DMS 273 treated with DMSO at 0.1 percent for 48 hours (cell line): ENCODE measurements at places on chromosomes 6 and 20.

- no peak for DNase-seq
Measured at GRCh38 chr20:50339466-50339901, 148.9 kb downstream of the CEBPB start.

- DNase-seq: no peak
Measured at GRCh38 chr6:15464211-15464725, 198.6 kb downstream of the DTNBP1 start.

DNA sequence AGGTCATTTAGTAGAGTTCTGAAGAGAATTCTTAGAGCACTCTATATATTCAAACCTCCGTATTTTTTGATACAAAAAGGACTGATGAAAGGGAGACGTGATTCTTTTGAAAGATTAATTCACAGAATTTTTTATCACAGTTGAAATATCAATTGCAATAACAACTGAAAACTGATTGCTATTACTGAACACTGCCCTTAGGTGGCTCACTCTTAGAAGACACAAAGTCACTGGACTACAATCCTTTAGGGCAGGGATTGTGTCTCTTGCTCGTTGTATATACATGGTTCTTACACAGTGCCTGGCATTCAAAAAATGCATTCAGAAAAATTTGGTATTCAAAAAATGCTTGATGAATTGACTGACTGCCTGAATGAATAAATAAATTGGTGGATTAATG is 17.1 kb upstream of the CALHM6 start:
- no peak for DNase-seq

GRCh38 chr6:43093436-43094289 is 17.5 kb downstream of the PTK7 start:
- DNase-seq: no peak

DNA sequence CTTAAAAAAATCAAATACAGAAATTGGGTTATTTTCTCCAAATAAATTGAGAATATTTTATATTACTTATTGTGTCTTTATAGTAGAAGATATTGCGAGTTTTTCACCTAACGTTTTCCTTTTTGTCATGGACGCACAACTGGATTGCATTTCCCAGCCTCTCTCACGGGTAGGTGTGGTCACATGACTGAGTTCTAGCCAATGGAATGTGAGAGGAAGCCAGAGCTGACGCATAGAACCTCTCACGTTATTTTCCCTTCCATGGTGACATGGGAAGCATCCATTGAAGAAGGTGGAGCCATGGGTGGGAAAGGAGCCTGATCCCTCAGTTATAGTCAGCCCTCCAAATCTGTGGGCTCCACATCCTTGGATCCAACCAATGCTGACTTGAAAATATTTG is 155.9 kb upstream of the UST start:
- no peak for DNase-seq

DNA sequence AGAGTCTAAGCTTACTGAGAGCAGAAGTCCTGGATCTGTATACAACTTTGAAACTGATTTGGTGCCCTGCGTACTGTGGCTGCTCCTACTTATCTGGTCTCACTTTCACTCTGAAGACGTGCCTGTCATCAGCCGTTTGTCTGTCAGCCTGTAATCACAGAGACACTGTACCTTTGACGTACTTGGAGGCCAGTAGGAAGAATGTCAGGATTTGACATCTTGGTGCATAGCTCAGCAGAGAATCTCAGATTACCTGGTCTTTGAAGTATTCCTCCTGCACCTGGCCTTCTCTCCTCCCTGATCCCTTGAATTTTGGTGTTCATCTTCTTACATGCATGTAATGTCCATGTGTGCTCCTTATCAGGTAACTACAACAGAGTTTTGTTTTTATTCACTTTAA is 37.7 kb downstream of the DSE start:
- no peak for DNase-seq

DNA sequence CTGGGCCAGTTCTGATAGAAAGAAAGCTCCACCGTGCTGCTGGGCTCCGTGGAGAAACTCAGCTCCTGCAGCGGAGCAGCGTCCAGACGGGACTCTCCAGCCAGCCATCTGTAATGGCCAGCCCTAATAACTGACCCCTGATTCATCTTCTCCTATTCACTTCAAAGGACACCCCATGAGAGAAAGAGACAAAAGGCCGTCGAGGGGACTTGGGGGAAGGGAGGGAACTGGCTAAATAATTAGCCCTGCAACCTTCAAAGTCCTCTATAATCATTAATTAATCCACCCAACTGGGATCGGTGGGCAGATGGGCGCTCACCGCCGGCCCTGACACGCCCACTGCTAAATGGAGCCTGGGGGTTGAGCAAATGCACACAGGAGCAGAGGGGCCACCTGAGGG is 512.4 kb downstream of the CD83 start:
- no peak for DNase-seq

- DNase-seq: no peak
Measured at GRCh38 chr6:121205569-121205968, 128.7 kb downstream of the TBC1D32 start.

- DNase-seq: no peak
Measured at GRCh38 chr20:37309936-37310590, 20.6 kb downstream of the MANBAL start.

- no peak for DNase-seq
Measured at GRCh38 chr20:9019833-9020232, 49.1 kb upstream of the PLCB4 start.

- no peak for DNase-seq
Measured at GRCh38 chr20:64160526-64161355, 3.5 kb upstream of the MYT1 start.

DNA sequence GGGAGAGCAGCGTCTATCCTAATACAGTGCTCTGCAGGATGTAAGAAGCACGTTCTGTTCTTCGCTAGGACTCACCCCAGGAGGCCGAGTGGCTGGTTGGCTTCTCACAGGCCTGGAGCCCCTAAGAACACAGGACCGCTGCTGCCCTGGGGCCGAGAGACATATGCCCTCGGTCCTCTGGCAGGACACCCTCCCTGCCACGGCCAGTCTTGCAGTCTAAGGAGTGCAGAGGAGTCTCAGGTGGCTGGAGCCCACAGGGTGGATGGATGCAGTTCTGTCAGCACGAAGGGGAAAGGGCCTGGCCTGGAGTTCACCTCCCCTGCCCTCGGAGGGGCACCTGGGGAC is 96.5 kb downstream of the SMOC2 start:
- no peak for DNase-seq

- DNase-seq: no peak
Measured at GRCh38 chr20:54733687-54734086, 258.3 kb downstream of the DOK5 start.

GRCh38 chr6:31272436-31272835 is 544 bp upstream of the HLA-C start:
- DNase-seq: no peak

GRCh38 chr6:138455746-138456400 is 43.4 kb downstream of the NHSL1 start:
- no peak for DNase-seq

DNA sequence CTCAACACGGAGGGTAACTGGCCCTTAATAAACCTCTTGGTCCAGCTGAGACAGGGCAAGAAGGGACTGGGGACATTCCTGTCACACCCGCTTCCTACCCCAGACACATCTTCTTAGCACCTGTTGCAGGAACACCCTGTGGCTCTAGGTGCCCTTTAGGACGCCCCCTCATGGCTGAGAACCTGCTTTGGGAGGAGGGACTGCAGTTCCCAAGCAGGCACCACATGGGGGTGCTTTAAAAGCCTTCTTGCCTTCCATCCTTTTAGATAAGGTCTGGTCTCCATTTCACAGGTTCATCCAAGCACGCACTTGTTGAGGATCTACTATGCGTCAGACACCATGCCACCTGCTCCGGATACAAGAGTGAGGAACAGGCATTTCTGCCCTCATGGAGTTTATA is 26.6 kb downstream of the NSFL1C start:
- DNase-seq: no peak

GRCh38 chr6:56370127-56370540 is 122.8 kb upstream of the COL21A1 start:
- no peak for DNase-seq

DNA sequence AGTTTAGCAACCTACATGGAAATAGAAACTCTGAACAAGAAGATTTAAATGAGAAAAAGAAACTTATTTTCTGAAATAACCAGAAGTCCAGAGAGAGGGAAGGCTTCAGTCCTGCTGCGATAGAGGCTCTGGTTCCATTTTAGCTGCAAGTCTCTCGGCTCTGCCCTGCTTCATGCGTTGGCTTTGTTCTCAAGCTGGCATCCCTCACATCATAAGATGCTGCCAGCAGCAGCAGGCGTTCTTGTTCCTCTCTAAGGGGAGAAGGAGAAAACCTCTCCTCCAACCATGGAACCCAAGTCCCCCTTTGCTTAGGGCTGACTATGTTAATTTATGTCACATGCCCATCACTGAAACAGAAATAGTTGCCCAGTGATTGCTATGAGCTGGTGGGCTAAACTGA is 46.4 kb upstream of the PMEPA1 start:
- no peak for DNase-seq

- DNase-seq: no peak
Measured at GRCh38 chr20:62732842-62733525, 24.3 kb downstream of the NTSR1 start.

GRCh38 chr6:141464490-141464889 is 668.2 kb upstream of the GJE1 start:
- peak; percentile 52 for DNase-seq

- no peak for DNase-seq
Measured at GRCh38 chr6:110296241-110297025, 61.7 kb downstream of the METTL24 start.

- no peak for DNase-seq
Measured at GRCh38 chr6:167824591-167825331, 1.9 kb upstream of the AFDN start.

- no peak for DNase-seq
Measured at GRCh38 chr6:117481278-117481925, 1.1 kb upstream of the DCBLD1 start.

DNA sequence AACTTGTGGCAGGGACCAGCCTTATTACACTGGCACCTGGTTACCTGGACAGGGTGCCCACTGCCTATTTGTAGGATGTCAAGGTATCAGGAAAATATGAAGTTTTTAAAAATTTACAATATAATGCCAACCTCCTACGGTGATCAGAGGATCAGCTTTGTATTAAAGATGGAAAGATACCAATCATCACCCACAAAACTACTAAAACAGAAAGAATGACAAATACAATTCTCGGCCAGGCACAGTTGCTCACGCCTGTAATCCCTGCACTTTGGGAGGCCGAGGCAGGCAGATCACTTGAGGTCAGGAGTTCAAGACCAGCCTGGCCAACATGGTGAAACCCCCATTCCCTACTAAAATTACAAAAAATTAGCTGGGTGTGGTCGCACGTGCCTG is 18.4 kb upstream of the PRND start:
- no peak for DNase-seq

DNA sequence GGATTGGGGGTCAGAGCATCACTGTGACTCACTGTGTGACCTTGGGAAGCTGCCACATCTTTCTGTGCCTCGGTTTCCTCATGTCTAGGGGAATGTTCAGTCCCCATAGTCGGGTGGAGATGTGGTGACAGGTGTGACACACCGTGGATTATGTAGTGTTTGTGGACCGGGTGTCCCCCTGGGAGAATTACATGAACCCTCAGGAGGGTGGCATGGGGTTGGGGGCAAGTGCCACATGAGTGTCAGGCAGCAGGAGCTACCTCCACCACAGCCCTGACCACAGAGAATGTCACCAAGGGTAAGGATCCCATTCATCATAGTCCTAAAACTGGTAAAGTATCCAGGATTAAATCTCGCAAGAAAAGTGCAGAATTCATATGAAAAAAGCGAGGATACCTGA is 23.2 kb downstream of the SUN5 start:
- DNase-seq: no peak

DNA sequence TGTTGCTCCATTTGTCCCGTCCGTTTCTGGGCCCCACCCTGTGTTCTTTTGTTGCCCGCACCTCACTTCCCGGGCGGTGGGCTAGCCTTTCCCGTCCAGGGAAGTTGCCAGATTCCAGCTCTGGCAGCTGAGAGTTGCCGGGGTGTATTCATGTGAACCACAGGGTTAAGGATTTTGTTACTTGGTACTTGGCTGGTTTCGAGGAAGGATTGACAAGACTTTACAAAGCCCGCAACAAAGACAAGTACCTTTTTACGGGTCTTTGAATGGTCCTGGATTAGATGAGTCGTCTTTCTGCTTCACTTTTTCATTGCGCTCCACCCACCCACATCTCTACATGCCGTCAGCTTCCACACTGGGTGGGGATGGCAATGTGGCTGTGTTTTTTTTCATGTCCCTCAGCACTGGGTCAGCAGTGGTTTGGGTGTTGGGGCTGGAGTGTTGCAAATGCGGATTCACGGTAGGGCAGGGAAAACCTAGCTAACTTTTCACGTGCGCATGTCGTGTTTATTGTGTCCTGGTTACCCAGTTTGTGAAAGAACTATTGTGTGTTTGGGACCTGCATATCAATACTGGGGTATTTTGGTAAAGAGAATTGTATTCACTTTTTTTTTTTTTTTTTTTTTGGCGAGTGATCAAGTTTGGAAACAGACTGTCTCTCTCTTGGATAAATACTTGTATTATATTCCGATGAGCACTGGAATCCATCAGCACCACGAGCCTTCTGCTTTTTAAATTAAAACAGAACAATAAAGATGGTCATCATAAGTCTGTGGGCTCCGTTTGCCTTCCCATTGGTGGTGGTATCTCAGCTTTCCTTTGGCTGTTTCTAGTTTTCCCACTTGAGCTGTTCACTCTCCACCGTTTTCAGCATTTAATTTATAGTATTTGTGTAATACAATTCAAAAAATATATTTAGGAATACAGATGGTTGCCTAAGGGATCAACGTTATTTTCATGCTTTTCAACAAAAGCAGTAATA is 1.2 kb downstream of the DUSP22 start:
- no peak for DNase-seq

DNA sequence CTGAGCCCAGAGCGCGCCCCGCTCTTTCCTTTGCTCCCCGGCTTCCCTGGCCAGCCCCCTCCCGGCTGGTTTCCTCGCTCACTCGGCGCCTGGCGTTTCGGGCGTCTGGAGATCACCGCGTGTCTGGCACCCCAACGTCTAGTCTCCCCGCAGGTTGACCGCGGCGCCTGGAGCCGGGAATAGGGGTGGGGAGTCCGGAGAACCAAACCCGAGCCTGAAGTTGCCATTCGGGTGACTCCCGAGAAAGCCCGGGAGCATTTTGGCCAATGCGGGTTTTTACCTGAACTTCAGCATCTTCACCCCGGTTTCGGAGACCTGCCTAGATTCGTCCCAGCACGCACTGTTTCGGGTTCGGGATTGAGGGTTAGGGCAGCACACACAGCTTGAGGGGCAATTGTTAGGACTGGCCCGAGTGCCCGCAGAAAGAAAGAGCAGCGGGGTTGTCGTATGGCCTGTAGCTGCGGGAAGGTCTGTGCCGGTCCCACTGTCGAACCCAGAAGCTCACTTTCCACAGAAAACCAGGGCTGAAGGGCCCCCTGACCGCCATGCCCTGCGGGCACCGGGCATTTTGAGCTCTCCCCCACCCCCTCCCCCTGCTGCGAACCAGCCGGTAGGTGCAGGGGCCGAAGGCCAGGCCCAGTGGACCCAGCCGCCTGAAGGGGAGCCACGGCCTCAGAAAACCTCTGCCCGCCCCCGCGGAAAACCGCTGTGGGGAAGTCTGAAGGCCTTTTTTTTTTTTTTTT is 2.1 kb downstream of the FOXP4 start:
- DNase-seq: no peak

DNA sequence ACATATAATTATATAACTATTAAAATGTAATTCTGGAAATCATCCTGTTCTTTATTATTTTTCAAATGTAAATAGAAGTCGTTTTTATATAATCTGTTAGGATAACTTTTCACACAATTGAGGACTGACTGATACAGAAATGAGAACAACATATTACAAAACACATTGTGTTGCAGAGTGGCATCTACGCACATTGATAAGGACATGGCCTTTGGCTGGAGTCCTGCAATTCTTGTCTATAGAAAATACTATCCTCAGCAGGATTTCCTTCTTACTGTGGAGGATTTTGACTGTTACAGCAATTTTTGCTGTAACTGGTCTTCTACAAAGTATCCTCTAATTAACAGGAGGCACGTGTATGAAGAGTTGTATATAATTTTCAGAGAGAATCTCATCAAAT is 19.8 kb downstream of the SH3BGRL2 start:
- DNase-seq: no peak
